ENCODE measurements at places on chromosomes 11 and 22.

DNA sequence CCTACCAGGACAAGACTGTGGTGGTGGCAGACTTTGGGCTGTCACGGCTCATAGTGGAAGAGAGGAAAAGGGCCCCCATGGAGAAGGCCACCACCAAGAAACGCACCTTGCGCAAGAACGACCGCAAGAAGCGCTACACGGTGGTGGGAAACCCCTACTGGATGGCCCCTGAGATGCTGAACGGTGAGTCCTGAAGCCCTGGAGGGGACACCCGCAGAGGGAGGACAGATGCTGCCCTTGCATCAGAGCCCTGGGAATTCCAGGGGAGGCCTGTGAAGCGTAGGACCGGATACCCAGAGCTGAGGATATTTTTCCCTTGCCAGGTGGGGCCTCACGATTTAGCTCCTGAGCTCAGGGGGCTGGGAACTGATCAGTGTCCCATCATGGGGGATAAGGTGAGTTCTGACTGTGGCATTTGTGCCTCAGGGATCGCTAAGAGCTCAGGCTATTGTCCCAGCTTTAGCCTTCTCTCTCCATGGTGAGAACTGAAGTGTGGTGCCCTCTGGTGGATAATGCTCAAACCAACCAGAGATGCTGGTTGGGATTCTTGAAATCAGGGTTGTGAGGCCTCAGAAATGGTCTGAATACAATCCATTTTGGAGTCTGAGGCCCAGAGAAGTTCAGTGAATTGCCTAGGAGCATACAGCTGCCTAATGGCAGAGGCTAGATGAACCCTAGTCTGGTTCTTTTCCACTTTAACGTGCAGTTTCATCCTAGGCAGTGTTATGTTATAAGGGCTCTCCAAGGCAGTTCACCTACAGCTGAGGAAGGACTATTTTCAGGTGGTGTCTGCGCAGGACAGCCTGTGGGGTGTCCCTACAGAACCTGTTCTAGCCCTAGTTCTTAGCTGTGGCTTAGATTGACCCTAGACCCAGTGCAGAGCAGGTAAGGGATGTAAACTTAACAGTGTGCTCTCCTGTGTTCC lies 19.5 kb downstream of the PIK3IP1 start:
- DNase-seq = peak; percentile 79

GRCh38 chr11:24859801-24860300 lies 363.0 kb downstream of the LUZP2 start:
- DNase-seq = no peak

DNA sequence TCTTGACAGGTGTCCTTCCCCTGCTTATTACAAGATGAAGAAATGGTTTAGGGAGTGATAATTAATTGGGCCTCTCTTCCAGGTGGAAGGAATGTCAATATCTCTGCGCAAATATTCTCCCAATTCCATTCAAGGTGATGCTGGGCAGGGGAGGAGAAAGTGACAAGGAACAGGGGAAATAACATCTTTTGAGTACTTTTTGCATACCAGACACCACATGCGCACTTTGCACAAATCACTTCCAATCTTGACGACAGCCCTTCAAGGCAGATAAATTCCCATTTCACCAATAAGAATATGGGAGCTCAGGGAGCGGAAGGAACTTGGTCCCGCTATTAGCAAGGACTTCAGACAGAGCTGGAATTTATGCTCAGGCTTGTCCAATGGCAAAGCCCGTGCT lies 145.1 kb upstream of the TBCEL start:
- no peak for DNase-seq

GRCh38 chr11:103716363-103716762 lies 320.1 kb upstream of the DDI1 start:
- no peak for DNase-seq

GRCh38 chr11:2134022-2135010 lies 4.9 kb downstream of the IGF2 start:
- no peak for DNase-seq

DNA sequence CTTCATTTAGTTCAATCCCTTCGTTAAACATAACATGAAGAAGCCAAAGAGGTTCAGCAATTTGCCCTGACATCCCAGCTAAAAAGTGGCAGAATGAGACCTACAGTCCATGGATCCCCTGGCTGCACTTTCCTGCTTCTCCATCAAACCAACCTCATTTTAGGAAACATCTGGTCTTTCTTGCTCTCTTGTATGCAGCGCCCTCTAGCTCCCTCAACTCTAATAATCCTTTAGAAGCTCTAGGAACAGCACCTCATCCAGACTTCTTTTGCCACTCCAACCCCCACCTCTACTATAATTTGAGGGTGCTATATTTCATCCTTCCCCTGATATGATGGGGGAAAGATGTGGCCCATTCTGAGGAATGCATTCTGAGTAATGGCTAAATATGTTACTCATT lies 7.4 kb downstream of the CNTF start:
- peak; percentile 46 for DNase-seq

Measured in astrocyte of the hippocampus (primary cell).